Hematopoietic multipotent progenitor cell (in vitro differentiated cells): ENCODE measurements at places on chromosomes 1 and 21. TPM values are rescaled to one million over a fixed set of nuclear protein-coding genes. Genes with fewer than 3 reads are reported as not detected.

- DNase-seq: no peak
These were observed 96.0 kb downstream of the ATG4C start for GRCh38 chr1:62879962-62880361.

- DNase-seq: no peak
These were observed 17.3 kb downstream of the WDR47 start for GRCh38 chr1:109024646-109025045.

- DNase-seq: no peak
These were observed 91.4 kb downstream of the LYPLAL1 start for GRCh38 chr1:219265026-219265515.

DNA sequence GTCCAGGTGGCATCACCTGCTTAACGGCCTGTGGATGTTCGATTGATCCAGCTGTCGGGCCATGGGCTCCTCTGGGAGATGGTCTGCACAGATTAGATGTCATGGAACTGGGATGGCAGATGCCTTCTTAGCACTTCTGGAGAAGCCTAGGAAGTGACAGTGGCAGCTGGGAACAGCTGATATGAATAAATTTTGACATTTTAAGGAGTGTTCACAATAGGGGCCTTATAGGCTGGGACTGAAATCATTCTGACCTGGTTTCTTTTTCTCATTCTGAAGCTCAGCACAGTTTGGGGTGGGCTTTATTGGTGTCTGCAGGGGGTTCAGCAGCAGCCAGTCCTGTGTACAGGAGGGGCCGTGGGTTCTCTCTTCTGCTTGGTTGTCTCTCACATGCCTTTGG, 175.3 kb downstream of the CACNA1E start:
- no peak for DNase-seq

- DNase-seq: no peak
These were observed 183.2 kb downstream of the TRABD2B start for GRCh38 chr1:47813970-47814369.

GRCh38 chr1:10060311-10061100, 27.7 kb downstream of the UBE4B start:
- no peak for DNase-seq

DNA sequence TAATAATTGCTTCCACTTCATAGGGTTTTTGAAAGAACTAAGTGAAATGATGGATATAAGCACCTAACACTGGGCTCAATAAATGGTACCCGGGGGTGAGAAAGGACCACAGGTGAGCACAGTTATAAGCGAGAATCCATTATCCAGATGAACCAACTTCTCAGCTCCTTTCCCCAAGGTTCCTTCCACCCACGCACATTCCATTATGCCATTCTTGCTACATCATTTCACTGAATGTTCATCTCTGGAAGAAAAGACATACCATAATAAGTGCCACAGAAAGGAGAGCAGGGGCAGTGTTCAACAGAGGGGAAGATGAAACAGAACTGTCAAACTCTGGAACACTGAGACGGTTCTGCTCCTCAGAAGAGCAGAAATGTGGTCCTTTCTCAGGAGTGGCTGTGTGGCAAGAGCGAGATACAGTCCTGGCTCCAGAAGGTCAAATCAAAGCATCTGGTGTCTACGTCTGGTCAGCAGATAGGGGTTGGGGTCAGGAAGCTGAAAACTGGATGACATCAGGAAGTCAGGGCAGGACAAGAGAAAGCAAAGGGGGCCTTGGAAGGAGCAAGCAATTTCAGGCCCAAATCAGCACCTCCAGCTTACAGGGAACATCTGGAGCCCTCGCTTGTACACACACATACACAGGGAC, 255.4 kb upstream of the TMEM51 start:
- DNase-seq: no peak

DNA sequence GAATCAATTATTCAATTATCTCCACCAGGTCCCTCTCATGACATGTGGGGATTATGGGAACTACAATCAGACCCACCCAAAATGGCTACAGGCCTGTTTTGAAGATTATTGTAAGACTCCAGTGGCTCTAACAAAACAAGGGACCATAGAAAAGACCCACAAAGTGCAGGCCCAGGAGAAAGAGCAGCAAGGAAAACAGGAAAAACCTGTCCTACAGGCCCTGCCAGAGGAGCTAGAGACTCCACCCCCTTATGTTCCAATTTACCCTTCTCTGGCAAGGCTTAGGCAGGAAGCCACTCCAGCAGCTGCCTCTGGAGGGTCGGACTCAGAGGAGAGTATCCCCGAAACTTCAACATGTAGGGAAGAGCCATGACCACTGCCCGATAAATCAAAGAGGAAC, 96.5 kb downstream of the LIPI start:
- no peak for DNase-seq

DNA sequence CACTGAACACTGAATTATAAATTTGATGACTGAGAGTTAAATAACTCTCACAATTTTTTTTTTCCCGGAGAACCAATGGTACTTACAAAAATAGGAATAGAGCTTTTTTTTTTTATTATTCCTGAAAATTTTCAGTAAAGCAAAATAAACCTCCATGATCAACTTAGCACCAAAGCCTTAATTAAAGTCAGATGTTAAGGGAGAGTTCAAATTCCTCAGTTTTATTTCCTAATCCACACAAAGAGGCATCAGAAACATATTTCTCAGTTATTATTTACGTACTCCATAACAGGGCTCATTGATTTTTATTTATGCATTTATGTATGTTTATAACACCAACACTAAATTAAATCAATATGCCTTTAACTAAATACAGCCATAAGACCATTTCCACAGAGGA, 55.5 kb downstream of the PLPPR5 start:
- DNase-seq: no peak

Gene PHGDH
- 48.7 TPM for total RNA-seq

GRCh38 chr1:29050166-29050565, 73.5 kb downstream of the TMEM200B start:
- DNase-seq: no peak

Gene ADORA3
- 0.54 TPM for total RNA-seq

GRCh38 chr1:241647658-241648057, 4.4 kb upstream of the WDR64 start:
- no peak for DNase-seq
